ENCODE measurements at places on chromosomes 6 and 20.
A peak's percentile ranks its signal among the peaks of the same experiment; 100 is the strongest.

DNA sequence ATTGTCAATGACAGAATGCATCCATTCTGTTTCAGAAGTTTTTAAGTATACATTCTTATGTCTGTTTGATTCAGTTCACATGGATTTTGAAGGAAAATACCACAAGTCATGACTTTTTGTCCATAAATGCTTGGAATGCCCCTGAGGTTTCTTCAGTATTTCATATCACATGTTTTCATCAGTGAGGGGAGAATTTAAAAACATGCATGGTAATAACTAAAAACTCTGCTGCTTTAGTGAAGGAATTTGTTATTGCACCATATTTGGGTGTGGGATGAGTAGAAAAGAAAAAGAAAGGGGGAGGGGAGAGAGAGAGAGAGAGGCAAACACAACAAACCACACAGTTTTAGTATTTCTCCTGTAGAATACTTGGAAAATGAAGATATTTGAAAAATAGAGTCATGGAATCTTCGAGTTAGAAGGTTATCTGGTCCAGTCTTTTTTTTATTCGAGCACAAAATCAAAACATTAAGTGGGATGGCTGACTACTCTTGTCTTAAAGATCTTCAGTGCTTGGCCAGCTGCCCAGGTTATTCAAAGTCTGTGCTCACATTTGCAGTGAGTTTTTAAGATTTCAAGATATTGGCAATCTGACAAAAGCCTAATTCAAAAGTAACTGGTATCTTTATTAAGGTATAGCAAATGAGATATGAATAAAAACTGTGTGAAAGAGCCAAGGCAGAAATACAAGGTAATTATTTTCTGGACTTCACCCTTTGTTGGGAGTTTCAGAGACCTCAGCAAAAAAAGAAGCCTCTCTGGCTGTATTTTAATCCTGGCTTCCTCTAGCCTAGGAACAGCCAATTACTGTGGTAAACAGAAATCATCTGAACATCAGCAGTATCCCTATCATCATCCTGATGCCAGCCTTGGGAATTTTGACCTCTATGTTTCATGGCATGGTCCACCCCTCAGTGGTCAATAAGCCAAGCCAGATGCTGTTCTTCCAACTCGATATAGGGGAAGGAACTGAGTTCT is 687.9 kb upstream of the CITED2 start:
- DNase-seq: no peak

GRCh38 chr6:114344246-114344970 is 1.6 kb upstream of the HS3ST5 start:
- no peak for DNase-seq

GRCh38 chr6:39254999-39255535 is 25.8 kb upstream of the KCNK5 start:
- DNase-seq: no peak

DNA sequence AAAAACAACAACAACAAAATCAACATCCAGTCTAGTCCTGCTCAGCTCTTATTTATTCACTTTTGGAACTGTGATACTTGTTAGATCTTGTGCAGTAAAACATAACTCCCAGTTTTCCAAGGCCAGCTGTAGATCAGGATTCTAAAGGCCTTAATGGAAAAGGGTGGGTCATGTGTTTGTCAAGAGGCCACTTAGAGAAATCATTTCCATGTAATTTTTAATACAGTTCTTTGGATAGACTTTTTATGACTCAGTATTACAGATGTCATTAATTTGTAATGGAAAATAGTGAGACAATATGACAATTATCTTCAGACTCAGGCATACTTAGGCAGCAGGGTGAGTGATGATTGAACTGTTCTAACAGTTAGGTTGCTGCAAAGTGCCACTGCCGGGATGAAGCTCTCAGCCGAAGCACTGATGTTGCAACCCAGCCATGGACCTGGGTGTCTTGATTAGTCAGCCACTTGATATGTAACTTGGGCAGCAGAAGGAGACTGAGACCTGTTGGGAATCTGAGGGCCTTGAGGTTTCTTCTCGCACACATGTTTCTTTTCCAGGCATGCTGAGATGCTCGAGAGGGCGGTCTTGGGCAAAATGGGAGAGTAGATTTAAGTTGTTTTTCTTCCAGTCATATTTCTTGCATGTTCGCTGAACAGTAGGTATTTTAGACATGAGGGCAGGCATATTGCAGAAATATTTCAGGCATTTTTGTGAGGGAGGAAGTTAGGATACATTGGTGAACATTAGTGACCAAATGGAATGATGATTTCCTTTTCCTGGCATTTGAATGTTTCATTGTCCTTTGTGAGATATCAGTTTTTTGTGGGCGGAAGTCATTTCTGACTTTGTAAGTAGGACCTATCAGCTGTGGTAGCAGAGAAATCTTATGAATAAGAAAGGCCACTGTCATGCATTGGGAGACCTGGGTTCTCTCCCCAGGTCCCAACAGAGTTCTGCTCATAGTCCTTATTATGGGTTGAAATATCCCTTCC is 52.3 kb downstream of the SLX4IP start:
- no peak for DNase-seq

DNA sequence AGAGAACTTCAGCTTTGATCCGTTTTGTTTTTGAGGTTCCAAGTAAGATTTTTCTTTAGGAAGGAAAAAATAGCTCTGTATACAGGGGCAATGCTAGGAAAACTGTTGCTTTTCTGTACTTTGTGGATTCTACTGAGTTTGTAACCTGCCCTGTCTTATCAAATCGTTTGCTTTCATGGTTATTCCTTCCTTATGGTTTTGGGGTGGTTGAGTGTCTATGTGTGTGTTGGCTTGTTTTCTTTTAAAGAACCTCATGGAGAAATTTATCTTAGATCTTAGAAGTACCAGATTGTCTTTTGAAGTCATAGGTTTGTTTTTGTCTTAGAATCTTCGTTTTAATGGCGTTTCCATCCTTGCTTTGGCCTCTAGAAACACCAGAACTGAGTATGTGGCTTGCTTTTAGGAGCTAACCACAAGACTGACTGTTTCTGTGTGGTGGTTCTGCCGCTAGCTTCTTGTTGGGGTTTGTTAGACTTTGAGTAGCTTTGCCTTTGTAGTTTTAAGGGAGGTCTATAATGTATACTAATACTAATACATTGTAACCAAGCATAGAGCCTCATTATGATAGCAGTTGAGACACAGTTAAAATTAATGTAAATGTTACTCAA is 86.8 kb downstream of the RPP40 start:
- no peak for DNase-seq

GRCh38 chr6:89368107-89368506 is 15.6 kb upstream of the UBE2J1 start:
- peak; percentile 24 for DNase-seq

GRCh38 chr6:40258531-40258930 is 324.3 kb upstream of the MOCS1 start:
- DNase-seq: no peak

DNA sequence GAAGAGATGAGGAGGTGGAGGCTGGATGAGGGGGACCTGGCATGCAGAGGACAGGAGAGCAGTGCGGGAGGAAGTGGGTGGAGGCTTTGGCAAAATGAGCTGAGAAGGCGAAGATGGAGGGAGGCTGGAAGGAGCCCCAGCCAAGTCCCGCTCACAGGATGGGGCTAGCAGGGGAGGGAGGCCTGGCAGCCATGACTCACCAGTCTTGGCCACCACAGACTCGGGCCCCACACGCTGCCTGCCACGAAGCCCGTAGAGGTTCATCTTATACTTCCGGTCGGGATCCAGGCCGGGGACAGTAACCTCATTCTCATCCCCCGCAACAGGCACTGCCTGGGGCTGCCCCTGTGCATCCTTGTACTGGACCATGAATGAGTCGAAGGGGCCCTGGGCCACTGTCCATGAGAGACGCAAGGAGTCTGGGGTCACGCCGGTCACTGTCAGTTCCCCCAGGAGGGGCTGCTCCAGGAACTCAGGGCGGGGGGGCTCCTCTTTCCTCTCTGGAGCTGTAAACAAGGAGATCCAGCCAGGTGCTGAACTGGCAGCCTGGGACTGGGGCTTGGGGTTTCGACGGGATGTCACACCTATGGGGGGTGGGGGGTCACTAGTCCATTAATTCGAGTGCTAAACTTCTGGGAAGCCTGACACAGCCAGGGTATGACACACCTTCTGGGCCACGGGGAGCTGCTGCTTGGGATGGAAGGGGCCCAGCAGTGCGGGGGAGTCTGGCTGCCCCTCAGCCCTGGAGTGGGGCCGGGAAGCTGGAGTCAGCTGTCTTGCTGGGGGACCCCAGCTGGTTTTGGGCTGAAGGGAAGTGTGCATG is 27.8 kb downstream of the TNXB start:
- no peak for DNase-seq

DNA sequence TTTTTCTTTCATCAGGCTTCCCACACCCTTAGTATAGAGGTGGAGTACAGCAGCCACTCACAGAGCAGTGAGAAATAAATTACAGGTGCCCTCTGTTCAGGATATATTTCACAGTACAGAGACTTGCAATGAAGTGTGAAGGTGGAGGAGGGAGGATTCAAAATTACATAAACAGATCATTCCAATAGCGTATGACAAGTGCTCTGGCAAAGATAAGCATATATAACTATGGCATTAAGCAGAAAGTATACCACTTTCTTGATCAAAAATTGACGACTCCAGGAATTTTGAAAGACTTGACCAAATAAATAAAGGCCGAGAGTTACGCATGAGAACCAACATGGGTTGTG is 108.7 kb downstream of the GPX5 start:
- DNase-seq: no peak

DNA sequence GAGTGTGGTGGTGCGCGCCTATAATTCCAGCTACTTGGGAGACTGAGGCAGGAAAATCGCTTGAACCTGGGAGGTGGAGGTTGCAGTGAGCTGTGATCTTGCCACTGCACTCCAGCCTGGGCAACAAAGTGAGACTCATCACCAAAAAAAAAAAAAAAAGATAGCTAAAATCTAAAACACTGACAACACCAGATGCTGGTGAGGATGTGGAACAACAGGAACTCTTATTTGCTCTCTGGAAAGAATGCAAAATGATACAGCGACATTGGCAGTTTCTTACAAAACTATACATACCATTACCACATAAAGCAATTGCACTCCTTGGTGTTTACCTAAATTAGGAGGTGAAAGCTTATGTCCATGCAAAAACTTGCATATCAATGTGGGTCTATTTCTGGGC is 63.5 kb upstream of the SMIM29 start:
- no peak for DNase-seq

DNA sequence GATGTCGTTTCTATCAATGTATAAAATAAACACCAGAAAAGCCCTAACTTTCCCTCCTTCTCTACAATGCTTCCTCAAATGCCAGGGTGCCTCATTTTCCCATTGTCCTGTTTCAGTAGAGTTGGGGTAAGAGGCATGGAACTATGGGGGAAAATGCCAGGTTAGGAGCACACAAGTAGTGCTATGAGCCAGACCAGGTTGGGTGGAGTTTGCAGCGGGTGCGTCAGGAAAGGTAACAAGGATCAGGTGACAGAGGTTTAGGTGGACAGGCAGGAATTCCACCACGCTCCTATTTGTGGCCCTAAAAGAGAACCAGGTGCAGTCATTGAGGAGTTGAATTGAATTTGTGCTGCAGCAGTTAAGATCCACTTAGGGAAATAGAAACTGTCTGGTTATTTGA is 36.5 kb downstream of the SYTL3 start:
- DNase-seq: no peak

DNA sequence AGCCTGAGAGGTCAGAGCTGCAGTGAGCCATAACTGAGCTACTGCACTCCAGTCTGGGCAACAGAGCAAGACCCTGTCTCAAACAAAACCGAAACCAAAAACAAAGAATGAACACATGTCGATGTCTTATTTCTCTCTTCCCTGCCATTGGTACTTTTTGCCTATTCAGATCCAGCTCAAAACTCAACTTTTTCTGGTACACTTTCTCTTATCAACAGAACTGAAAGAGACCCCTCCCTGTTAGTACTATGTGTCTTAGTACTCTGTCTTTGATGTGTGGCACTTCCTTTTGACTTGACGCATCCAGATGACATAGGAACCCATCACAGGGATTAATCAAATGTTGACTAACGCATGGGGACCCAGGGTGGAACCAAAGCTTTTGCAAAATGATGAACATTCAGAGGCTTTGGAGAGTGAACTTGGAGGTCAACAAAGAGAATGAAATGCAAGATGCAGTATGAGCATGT is 44.8 kb downstream of the AKAP12 start:
- no peak for DNase-seq

GRCh38 chr20:63554361-63555278 is 661 bp downstream of the FNDC11 start:
- DNase-seq: no peak

- DNase-seq: no peak
Measured at GRCh38 chr20:3818155-3819151, 1.9 kb upstream of the AP5S1 start.

DNA sequence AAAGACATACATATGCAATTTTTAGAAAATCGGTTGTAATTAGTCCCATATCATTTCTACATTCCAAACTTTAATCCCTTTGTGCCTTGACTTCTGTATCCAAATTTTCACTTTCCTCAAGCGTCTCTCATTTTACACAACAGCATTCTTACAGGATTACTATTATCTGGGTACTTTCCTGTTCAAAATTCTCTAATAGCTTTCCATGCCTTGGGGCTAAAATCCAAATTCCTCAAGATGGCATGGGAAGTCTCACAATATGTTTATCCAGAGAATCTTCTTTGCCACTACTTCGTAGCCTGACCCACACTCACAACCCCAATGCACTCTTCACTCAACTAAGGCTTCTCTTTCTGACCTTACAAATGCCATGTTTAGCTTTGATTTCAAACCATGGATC is 125.0 kb downstream of the TBX18 start:
- DNase-seq: no peak

- DNase-seq: peak; percentile 64
Measured at GRCh38 chr6:4155848-4156466, 20.6 kb upstream of the ECI2 start.

GRCh38 chr20:59940956-59941294 is 736 bp downstream of the FAM217B start:
- DNase-seq: no peak

DNA sequence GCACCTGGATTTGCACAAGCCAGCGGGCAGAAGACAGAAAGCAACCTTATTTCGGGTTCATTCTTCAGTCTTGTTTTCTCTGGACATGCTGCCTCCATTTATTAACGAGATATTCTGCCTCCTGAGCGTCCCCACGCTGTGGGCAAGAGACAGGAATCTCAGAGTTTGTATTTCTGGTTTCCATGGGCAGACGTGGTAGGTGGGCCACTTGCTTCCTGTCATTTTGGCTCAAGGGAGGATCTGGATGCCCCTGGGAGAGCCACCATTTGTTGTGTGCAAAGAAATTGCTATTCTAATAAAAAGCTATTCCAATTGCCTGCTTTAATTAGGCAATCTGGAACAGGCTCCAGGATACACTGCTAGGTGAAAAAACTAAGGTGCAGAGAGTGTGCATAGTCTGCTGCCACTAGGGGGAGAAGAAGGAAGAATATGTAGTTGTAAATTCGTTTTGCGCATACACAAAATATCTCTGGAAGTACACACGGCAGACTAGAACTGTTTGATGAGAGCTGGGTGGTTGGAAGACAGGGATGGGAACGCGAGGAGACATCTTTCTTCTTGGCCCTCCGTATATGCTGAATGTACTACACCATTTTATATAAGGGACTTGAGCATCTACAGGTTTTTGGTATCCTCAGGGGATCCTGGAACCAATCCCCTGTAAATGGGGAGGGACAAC is 30.1 kb upstream of the SLC16A10 start:
- DNase-seq: no peak

All from activated CD4-positive, CD25-positive, alpha-beta regulatory T cell (primary cell).